ENCODE measurements at places on chromosomes 2 and 18.

- no peak for DNase-seq
These were observed 359.7 kb downstream of the MBD2 start for GRCh38 chr18:53864770-53865169.

- DNase-seq = no peak
These were observed 109.8 kb downstream of the NOL10 start for GRCh38 chr2:10579876-10580514.

DNA sequence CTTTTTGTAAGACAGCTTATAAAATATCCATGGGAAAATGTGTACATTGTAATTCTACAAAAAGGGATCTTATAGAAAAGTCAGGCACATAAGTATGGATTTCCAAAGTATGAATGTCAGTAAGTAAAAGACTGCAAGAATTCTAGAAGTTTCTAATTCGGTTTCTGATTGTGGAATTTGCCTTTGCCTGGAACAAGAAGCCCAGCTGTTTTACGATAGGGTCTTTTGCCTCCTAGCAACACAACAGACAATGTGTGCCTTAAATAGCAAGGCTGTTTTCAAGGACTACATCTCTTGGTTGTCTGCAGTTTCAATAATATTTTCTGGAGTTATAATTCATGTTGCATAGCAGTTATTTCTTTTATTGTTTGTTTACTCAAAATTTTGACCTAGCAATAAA is 312.9 kb downstream of the MTX2 start:
- no peak for DNase-seq

DNA sequence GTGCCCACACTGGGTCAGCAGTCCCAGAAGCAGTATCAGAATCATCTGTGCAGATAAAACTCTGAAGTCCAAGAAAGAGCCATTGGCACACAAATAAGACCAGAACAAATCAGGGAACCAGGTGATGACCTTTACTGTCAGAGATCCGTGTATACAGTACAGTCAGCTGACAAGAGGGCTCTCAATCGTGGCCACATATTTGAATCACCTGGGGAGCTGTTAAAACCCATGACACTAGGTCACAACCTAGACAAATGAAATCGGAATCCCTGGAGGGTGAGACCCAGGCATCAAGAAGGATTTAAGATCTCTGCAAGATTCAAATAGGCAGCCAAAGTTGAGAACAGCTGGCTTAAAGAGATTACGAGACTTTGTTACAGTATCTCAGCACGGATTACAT is 807.1 kb downstream of the RNF144A start:
- DNase-seq = no peak

DNA sequence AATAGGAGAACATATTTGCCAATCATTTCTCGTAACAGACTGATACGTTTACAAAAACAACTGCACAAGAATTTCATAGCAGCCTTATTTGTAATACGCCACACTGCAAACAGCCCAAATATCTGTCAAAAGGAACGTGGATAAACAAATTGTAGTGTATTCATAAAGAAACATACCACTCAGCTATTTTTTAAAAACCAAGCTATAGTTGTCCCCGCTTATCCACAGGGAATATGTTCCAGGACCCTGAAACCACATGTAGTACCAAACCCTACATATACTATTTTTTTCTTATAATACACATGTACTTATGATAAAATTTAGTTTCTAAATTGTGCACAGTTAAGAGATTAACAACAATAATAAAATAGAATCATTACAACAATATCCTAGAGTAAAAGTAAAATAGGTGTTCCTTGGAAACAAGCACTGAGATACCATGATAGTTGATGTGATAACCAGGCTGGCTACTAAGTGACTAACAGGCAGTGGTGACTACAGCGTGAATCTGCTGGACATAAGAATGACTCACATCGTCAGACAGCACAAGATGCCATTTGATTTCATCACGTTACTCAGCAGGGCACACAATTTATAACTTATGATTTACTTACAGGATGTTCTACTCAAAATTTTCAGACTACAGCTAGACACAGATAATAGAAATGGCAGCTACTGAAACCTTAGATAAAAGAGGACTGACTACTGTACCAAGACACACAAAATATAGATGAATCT is 367.4 kb downstream of the NCKAP5 start:
- no peak for DNase-seq

DNA sequence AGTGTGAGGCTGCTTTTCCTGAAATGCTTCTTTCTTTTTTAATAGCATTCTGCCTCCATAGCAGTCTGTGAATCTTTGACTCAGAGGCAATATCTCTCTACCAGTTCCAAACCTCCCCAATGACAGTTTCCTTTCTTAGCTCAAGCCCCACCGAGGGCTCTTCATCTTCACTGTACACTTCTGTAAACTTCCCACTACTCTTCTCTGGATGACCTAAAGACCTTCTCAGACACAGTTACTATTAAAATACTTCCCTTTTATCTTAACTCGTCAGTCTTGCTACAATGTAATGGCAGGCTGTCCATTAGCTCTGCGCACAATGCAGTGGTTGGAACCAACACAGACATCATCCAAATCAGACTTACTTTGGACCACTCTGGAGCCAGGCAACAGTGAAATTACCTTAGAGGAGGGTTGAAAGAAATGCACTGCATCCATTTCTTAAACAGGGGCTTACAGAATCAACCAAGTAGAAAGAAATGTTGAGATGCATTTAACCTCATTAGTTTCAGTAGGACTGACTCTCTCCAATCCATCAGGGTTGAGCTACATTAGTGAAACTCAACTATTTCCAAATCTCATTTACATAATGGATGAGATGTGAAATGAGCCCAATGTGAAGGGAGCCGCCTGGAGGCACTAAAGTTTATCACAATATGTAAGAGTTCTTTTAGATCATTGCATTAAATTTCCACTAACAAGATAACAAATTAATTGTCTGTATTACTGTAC is 343.8 kb downstream of the SETBP1 start:
- DNase-seq = no peak

DNA sequence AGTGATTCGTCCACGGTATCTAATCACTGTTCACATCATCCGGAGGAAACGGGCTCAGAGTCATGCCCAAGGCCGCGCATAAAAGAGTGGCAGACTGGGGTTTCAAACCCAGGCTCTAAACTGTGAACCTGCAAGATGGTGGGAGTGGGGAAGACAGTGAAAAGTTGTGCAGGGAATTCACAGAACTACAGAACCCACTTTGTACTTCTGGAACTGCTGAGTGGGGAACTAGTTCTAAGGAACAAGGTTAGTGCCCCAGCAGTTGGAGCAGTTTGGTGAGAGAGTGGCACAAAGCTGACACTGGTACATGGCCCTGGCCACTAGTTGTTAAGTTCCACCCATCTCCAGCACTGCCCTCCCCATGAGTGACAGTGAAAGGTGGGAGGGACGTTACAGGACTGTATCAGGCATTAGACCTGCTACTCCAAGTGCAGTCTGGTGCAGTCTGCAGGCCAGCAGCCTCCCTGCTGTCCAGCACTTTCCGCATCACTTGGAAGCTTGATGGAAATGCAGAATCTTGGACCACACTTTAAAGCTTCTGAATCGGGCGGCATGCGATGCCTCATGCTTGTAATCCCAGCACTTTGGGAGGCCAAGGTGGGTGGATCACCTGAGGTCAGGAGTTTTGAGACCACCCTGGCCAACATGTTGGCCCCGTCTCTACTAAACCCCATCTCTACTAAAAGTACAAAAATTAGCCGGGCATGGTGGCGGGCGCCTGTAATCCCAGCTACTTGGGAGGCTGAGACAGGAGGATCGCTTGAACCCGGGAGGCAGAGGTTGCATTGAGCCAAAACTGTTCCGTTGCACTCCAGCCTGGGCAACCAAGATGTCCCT is 47.3 kb downstream of the C2orf42 start:
- DNase-seq = no peak

DNA sequence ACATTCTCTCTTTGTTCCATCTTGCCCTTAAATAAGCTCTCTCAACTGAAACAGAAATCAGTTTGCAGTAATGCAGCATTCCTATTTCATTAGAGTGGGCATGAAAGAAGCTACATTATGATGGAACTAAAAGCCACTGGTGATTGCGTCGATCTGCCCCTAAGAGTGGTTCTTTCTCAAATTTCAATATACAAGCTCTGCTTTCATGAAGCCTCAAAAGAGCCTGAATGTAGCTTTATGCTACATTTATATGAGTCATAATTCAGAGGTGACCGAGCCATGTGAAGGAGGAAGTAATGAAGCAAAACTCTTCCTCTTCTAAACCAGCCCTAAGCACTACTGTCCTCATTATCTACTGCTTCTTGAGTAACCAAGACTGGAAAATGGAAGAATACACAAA is 64.8 kb upstream of the CYTIP start:
- no peak for DNase-seq

DNA sequence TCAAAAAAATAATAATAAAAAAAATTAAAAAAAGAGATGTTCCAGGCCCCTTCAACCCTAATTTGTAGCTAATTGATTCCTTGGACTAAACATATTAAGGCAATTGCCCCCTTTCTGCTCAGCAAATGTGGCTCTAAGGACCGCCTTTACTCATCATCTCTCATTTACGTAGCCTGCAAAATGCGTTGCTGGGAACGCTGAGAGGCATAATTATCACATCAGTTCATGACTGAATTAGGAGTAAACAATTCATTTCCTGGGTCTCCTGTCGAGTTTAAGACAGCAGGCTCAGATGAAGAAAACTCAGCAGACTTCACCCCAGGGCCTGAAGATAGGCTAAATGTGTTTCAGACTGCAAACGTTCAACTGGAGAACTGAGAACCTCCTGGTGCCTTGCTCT is 413.5 kb downstream of the NBAS start:
- no peak for DNase-seq

DNA sequence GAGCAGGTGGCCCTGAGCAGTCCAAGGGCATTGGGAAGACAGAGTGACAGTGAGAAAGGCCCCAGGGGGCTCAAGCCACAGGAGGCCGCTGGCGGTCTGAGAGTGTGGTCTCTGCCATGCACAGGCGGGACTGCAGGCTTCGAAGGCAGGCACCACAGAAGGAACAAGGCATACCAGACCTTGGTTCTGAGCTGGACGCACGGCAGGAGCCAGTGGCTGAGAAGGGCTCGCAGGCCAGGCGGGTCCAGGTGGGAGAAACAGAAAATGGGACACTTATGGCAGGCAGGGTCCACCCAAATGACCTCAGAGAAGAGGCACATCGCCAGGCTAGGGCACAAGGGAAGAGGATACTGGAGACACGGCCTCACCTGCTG is 14.9 kb downstream of the HJURP start:
- DNase-seq = no peak

DNA sequence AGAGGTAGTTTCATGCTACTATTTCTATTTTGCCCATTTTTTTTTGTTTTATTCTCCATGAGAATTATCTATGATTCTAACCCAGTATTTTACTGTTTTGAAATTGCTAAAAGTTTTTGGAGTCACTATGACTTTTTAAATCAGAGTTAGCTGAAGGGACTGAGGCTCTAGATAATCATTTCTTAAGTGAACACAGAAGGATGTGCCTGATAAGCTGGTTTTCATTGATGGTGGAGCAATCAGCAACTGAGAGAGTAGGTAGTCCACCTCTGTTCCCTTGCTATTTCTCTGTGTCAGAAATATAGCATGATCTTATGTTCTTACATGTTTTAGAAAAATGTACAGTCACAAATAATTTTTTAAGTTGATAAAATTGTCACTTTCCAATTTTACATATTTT is 59.4 kb downstream of the CCDC138 start:
- no peak for DNase-seq

DNA sequence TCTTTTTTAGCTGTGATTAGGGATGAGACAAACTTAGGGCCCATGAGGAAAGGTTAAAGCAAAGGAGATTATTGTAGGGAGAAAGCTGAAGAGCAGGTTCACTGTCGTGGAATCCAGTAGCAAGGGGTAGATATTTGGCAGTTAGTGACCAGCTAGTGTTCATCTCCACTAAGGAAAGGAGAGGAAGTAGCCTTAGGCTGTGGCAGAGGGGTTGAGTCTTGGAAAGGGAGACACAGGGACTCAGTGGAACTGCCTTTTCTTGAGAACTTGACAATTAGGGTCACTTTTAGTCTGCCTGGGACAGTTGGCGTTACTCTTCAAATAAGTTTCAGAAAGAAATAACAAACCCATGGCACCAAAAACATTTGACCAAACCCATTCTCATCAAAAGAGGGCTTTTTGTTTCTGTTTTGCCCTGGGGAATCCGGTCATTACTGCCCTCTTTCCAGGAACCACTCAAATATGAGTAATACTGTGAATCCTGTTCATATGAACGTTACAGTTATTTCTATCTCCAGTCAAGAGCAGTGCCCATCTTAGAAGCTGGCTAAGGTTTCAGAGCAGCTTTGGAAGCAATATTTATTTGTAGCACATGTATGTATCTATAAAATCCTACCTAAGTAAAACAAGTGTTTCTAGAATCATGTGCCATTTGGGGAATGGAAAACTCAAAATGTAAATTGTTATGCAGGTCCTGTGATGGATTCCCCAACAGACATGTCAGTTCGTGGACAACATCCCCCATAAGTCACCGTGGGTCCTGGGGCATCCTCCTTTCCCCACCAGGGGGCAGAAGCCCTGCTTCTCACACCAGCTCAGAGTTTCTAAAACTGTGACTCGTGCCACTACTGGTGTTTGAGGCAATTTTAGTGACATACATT is 77.3 kb upstream of the PHLPP1 start:
- peak; percentile 42 for DNase-seq

- DNase-seq = no peak
These were observed 139.9 kb upstream of the DOCK10 start for GRCh38 chr2:225182126-225182525.

DNA sequence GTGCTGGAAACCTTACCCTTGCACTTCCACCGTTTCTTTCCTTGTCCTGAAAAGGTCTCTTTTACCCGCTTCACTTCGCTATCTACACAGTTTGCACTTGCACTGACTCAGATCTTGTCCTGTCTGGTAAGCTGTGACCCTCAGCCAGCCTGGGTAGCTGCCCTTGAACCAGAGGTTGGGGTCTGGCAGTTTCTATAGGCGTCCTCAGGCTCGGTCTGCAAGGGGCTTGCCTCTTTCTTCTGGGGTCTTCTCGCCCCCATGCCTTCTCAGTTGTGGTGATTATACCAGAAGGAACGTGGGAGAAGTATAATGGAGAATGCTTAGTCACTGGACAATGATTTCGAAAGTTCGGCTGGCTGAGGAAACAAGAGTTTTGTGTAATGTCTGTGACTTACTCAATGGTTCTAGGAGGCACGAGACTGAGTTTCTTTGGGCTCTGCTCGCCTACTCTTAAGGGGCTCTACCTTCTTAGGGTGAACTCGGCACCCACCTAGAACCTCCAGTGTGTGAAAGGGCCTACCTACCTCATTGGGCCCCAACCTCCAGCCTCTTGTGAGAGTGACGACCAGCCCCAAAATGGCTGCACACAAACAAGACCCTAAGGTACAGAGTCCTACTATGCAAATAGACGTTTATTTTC is 6.9 kb upstream of the STAT1 start:
- no peak for DNase-seq

DNA sequence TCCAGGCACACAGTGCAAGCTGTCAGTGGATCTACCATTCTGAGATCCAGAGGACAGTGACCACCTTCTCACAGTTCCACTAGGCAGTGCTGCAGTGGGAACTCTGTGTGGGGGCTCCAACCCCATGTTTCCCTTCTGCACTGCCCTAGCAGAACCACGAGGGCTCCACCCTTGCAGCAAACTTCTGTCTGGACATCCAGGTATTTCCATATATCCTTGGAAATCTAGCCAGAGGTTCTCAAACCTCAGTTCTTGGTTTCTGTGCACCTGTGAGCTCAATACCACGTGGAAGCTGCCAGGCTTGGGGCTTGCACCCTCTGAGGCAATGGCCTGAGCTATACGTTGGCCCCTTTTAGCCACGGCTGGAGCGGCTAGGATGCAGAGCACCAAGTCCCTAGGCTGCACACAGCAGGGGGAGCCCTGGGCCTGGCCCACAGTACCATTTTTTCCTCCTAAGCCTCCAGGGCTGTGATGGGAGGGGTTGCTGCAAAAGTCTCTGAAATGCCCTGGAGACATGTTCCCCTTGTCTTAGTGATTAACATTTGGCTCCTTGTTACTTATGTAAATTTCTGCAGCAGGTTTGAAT is 77.5 kb downstream of the MAP4K3 start:
- DNase-seq = no peak

All from putamen (tissue), 1 donor.